ENCODE measurements at places on chromosomes 16 and 17. TPM values are rescaled to one million over a fixed set of nuclear protein-coding genes. Genes with fewer than 3 reads are reported as not detected.
A peak's percentile ranks its signal among the peaks of the same experiment; 100 is the strongest.

Gene COL1A1
- total RNA-seq: 6,718 TPM

Gene CHRNE
- 1.4 TPM for total RNA-seq

DNA sequence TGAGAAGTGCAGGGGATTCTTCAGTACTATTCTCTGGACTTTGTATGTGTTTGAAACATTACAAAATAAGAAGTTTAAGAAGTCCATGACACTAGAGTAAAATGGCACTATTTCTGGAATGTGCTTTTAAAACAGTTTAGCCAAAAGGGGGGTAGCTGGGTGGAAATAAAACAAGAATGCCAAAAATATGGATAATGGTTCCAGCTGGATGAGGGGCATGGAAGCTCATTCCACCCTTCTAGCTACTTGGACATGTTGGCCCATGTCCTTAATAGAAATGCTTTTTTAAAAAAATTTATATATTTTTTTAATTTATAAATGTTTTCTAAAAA, 13.1 kb downstream of the ZC3H7A start:
- no peak for DNase-seq

DNA sequence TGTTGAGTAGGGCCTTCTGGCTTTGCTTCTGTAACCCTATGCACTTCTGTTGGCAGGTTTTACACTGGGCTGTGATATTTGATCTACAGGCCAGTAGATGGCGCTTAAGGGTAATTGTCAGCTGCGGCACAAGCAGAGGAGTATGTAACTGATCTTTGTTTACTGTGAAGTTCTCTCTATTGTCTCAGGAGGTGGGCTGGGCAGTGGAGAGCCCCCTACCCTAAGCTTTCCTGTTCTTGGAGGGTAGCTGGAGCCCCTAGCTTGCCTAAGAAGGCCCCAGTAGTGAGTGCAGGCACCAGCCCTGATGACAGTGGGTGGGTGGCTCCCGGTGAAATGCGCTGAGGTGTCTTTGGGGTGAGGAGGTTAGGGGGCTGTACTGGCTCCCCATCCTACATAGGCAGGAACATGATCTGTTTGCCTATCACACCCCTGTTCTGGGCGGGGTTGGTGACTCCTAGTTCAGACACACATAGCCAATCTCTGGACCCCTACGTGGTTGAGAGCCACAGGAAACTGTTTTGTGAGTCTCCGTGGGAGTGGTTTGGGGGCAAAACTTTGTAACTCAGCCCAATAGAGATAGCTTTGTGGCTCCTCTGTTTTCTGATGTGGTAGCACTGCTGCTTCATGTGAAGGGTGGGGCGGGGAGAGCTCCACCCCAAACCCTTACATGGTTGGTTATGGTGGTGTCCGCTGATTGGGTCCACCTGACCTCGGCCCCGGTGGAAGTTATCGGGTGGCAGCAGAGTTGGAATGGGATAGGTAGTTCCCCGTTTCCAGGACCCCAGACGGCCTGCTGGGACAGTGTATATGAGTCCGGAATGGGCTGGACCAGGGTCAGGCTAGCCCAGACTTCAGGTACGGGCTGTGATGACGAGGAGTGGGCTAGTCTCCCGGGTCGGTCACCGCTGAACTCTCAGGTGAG, 60.4 kb downstream of the SLFN11 start:
- peak; percentile 90 for DNase-seq

Gene CDR2L
- total RNA-seq: 15.9 TPM

GRCh38 chr17:63697341-63698286, 2.3 kb downstream of the LIMD2 start:
- DNase-seq: peak; percentile 96

GRCh38 chr17:76408037-76408849, 23.8 kb downstream of the SPHK1 start:
- peak; percentile 94 for DNase-seq

Gene CD300H
- total RNA-seq: not detected

Gene SEC14L5
- 0.29 TPM for total RNA-seq

DNA sequence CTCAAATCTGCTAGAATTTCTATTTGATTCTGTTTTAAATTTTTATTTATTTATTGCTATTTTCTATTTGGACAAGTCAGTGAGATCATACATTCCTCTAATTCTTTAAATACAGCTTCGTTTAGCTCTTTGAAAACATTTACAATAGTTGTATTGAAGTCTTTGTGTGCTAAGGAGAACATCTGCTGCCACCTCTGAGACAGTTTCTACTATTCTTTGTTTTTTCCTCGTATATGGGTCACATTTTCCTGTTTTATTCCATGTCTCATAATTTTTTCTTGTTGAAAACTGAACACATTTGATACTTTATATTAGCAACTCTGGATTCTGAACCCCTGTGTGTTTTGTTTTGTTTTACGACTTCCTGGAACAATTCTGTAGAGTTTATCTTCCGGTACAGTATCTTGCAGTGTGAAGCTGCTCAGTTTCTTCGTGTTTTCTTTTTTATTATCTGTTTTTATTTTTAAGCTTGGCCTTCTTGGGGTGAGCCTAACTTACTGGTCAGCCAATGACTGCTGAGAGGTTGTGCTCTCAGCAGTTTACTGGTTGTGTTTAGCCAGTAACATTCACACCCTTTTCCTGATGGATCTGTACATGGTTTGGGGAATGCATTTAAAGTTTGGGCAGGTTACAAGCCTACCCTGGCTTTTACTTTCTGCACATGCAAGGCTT, 99.0 kb downstream of the CA4 start:
- DNase-seq: no peak

GRCh38 chr17:49287481-49287880, 56.9 kb upstream of the PHOSPHO1 start:
- peak; percentile 23 for DNase-seq

- DNase-seq: peak; percentile 19
These were observed 4.2 kb downstream of the ABHD15 start for GRCh38 chr17:29562615-29563014.

- peak; percentile 97 for DNase-seq
These were observed 387 bp downstream of the MRPL28 start for GRCh38 chr16:369866-370436.

GRCh38 chr17:43212641-43213490, 1.2 kb downstream of the TMEM106A start:
- no peak for DNase-seq

Gene DVL2
- total RNA-seq: 106 TPM

DNA sequence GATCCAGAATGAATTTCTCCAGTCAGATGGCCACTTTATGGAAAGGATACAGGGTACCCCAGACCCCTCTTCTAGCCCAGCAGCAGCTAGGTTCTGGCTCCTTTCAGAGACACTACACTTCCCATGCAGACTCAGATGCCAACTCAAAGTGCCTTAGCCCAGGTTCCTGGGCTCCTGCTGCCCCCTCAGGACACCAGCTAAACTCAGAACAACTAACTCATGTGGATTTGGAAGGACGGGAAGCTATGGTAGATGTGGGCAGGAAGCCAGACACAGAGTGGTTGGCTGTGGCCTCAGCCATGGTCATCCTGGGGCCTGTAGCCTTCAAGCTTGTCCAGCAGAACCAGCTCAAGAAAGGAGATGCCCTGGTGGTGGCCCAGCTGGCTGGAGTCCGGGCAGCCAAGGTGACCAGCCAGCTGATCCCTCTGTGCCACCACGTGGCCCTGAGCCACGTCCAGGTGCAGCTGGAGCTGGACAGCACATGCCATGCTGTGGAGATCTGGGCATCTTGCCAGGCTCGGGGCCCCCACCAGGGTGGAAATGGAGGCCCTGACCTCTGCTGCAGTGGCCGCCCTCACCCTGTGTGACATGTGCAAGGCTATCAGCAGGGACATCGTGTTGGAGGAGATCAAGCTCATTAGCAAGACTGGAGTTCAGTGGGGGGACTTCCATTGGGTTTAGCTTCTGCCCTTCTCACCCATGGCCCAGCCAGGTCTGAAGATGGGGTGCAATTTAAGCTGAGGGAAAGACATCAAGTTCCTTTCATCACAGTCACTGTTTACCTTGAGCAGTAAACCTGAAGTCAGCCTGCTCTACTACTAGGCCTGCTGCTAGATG, 111.8 kb downstream of the N4BP1 start:
- no peak for DNase-seq

DNA sequence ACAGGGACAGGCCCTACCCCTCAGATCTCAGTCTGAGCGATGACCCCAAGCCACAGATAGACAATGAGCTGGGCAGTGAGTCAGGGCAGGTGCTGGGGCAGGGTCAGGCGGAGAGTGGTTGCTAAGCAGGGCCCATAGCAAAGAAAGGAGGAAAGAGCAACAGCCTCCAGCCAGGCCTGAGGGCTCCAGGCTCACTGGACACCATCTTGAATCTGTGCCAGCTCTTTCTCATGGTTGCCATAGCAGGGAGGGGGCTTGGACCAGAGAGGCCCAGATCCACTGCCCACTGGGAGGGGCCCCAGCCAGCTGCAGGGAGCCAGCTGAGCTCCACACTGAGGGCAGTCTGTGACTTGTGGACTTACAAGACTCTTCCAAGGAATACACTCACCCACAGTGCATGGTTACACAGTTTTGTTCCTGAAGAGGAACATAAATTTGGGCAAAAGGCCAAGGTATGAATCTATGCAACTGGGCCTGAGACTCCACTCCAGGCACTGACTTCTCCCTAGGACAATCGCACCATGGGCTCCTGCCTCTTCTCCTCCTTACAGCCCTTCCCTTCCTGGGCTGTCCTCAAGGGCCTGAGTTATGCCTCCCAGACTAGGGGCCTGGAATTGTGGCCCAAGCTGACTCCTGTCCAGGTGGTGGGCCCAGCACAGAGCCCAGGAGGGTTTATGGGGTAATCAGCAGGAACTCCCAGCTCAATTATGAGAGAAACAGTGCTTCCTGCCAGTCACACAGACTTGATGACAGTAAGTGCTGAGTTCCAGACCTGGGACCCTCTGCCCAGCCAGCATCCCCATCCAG, 59.9 kb downstream of the BEAN1 start:
- DNase-seq: peak; percentile 95

- peak; percentile 56 for DNase-seq
These were observed 235.3 kb downstream of the ZFHX3 start for GRCh38 chr16:72812672-72813071.

DNA sequence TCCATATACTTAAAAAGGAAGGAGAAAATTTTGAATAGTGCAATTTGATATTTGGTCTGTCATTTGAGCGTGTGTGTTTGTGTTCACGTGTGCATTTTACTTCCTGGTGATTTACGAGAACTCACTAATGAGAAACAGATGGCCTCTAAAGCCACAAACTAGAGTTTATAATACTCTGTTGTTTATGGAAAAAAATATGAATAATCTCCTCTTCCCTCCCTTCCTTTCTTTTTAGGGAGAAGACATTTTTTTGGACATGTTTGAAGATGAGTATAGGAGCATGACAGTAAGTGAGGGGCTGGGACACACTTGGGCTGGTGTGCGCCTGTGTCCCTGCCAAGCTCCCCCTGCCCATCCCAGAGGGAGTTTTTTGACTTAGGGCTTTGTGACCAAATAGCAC, 102.7 kb downstream of the CLEC16A start:
- DNase-seq: no peak

- DNase-seq: no peak
These were observed 306.8 kb upstream of the CCL2 start for GRCh38 chr17:33948309-33948708.

DNA sequence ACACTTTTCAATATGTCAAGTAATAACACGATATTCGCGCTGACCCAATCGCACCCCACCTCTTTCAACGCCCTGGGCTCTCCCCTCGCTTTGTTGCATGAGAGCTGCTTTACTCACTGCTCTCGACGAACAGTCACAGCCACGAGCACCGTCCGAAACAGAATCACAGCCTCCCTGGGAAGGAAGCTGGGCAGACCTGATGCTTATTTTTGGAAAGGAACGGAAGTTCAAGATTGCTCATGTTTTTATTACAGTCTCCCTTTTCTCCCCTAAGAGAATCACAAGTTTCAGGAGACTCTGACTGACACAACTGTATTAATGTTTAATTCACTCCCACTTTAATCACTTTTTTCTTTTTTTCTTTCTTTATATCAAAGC, 67.8 kb downstream of the ANKRD11 start:
- peak; percentile 95 for DNase-seq

Gene CCL17
- total RNA-seq: not detected

DNA sequence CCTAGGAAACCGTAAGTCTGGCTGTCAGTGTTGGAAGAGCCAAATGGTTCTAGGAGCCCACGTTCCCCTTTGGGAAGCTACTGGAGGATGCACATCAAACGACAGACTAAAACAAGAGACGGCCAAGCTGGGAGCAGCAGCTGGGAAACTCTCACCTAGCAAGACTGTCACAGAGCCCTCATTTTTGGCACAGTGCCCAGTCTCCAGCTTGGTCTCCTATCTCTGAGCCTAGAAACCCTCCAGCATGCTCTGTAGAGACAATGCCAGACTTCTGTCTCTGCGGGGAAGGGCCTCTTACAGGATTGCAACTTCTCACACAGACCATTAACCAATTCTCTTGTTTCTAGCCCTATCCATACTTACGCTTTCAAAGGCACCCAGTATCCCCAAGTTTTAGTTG, 23.5 kb downstream of the GTF3C1 start:
- no peak for DNase-seq

Gene USP43
- under 0.01 TPM for total RNA-seq

GRCh38 chr16:54459509-54460262, 173.1 kb upstream of the IRX3 start:
- no peak for DNase-seq

DNA sequence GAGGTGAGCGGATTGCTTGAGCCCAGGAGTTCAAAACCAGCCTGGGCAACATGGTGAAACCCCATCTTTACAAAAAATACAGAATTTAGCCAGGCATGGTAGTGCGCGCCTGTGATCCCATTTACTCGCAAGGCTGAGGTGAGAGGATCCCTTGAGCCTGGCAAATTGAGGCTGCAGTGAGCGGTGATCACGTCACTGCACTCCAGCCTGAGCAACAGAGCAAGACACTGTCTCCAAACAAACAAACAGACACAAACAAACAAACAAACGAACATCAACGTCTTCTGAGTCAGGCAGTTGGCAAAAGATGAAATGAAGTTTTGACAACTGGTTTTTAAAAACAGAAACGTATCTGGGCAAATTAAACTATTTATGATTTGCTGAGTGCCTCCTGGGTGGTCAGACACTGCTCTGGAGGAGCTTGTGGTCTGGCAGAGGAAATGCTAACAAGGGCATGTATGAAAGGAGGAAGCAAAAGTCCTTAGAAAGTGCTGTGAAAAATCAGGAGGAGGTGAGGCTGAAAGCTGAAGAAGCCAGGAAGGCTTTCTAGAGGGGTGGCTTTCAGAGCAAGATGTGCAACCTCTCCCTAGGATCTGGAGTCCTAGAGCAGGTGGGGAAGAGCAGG, 10.2 kb upstream of the KRT20 start:
- peak; percentile 49 for DNase-seq

Gene GNG13
- total RNA-seq: not detected

Measured in osteoblast (primary cell).